ENCODE measurements at places on chromosomes 3 and 15.

DNA sequence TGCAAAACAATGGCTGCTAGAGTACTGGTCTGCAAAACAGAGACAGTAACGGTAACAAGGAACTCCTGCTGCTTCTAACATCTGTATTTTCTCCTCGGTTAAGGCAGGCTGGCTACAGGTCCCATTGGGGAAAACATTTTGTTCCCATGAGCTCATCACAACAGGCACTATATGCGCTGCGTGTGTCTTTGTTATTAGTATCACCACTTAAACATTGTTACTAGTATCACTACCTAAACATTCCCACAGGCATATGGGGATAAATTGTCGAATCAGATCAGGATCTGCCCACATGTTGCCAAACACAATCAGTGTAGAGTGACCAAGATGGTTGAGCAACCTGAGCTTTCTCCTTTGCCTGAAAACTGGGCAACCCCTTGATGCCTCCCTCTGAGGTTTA, 77.2 kb downstream of the TOP2B start:
- no peak for DNase-seq

GRCh38 chr15:88230823-88231222, 25.7 kb downstream of the NTRK3 start:
- no peak for DNase-seq

GRCh38 chr3:129321887-129322286, 43.2 kb downstream of the HMCES start:
- DNase-seq, result no peak

- DNase-seq, result no peak
These were observed 169.9 kb downstream of the XXYLT1 start for GRCh38 chr3:195101001-195101583.

- DNase-seq, result peak; percentile 32
These were observed 691 bp upstream of the HDGFL3 start for GRCh38 chr15:83208367-83208661.

DNA sequence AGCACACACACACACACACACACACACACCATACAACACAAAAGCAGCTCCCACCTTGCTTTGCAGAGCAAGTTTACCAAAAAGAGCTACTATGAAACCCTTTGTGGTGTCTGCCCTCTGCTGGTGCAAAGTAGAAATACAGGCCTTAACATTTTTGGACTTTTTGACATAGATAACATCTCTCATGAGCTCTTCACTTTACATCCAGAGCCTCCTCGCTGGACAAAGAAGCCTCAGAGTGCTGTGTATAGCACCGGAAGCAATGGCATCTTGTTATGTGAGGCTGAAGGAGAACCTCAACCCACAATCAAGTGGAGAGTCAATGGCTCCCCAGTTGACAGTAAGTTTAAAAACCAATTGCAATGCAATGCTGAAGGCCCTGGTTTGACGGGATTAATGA, 157.9 kb downstream of the CHL1 start:
- DNase-seq, result peak; percentile 21

DNA sequence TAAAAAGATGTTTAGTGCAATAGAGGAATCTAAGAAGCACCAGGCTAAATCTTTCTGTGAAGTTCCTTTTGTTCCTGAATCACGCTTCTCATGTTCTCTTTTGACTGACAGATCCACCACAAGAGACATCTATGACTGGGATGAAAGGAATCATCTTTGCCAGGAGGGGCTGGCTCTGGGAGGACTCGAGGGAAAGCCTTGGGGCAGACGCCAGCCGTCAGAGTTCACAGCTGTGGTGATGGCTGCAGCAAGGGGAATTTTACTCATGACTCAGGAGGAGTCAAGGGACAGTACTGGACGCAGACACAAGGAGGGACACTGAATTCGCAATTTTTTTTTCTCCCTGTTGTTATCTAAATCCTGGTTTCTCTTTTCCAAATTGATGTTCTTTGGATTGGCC, 38.7 kb downstream of the C3orf38 start:
- peak; percentile 24 for DNase-seq

DNA sequence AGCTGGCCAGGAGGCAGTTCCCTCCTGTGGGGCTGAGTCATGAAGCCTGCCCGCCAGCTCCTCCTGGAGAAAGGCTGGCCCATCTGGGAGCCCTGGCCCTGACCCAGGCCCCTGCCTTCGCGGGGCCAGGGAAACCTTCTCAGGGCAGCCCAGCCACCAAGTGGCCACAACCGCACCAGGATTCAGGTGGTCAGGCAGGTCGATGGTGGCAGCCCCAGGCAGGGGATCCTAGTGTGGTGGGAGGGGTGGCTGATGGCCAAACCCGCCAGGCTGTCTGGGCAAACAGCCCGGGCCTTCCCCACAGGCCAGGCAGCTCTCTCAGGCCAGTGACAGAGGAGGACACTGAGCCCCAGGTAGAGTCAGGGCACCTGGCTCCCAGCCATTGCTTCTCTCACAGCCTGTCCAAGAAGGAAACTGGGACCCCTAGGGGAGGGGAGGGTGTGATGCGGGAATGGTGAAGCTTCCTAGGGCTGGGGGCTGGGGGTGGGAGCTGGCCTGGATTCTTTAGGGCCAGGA, 1.2 kb downstream of the TWF2 start:
- DNase-seq, result peak; percentile 93
